HCT116 (cell line): ENCODE measurements at places on chromosomes 13 and 19.

- DNase-seq, result no peak
Observed at GRCh38 chr13:90838317-90838960, 509.0 kb upstream of the MIR17HG start.

DNA sequence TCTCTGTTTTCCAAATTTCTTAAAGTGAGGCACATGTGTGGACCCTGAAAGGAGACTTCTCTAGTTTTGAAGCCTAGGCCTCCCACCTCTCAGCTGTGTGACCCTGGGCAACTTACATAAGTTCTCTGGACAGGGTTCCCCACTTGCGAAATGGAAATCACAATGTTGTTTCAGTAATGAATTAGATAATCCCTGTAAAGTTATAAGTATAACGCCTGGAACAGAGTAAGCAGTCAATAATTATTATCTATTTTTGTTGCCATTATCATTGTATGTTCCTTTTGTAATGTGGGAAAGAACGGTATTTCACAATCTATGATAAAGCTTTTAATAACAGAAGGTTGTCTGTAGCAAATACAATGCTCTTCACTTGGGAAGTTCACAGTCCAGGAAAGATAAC is 437.3 kb upstream of the ZNF507 start:
- no peak for DNase-seq

DNA sequence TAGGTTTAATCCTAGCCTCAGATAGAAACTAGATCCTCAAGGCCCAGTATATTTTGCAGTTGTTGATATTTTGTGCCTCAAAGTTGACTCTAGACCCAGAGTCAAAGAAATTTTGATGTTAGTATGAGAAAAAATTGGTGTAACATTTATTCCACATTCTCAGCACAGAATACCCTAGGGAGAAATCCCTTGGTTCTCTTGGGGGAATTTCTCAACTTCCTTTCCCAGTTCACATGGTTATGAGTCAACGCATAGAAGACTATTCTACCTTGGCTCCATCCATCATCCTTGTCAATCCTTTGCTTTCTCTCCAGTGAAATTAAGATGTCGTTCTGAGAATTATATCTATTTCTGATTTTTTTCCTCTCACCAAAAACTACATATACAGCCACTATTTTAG is 145.3 kb downstream of the POSTN start:
- DNase-seq, result no peak

DNA sequence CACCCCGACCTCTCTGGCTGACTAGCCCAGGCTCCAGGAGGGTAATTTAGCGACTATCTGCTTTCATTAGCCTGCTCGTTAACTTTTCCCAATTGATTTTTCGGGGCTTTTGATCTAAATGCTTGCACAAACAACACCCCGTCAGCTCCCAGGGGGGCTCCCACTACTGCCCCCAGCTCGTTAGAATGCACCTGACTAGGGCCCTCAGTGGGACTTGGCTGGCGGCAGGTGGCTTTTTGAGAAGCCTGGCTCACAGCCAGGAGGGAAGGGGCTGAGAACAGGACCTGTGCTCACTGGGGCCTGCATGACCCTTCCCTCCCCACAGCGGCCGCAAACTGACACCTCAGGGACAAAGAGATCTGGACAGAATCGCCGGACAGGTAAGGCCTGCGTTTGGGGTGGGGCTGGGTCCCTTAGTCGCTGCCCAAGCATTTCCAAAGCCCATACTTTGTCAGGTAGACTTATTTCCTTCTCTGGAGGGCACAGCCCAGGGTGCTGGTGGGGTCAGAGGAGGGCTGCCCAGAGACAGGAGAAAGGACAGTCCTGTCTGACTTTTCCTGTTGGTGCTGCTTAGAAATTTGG is 7.6 kb upstream of the CD79A start:
- DNase-seq, result no peak

- DNase-seq, result no peak
Observed at GRCh38 chr19:49489601-49490167, 2.3 kb downstream of the RPL13A start.

GRCh38 chr13:59823486-59823885 is 340.2 kb downstream of the DIAPH3 start:
- no peak for DNase-seq

DNA sequence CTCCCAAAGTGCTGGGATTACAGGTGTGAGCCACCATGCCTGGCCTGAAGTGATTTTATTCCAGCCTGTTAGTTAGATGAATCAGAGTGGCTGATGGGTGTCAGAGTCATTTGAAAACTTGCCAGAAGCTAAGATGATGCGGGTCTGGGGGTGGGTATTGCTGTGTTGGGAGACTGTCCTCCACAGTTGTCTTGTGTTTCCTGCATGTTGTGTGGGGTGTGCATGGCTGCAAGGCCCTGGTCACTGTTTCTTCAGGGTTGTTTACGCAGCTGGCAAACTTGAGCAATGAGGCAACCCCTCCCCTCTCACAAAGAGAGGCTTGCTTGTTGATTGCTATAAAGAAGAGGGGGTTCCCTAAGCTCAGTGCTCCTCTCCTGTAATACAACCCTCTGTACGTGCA is 71.8 kb downstream of the TRPM4 start:
- DNase-seq, result no peak

GRCh38 chr13:113369189-113369588 is 5.3 kb upstream of the GRTP1 start:
- no peak for DNase-seq

DNA sequence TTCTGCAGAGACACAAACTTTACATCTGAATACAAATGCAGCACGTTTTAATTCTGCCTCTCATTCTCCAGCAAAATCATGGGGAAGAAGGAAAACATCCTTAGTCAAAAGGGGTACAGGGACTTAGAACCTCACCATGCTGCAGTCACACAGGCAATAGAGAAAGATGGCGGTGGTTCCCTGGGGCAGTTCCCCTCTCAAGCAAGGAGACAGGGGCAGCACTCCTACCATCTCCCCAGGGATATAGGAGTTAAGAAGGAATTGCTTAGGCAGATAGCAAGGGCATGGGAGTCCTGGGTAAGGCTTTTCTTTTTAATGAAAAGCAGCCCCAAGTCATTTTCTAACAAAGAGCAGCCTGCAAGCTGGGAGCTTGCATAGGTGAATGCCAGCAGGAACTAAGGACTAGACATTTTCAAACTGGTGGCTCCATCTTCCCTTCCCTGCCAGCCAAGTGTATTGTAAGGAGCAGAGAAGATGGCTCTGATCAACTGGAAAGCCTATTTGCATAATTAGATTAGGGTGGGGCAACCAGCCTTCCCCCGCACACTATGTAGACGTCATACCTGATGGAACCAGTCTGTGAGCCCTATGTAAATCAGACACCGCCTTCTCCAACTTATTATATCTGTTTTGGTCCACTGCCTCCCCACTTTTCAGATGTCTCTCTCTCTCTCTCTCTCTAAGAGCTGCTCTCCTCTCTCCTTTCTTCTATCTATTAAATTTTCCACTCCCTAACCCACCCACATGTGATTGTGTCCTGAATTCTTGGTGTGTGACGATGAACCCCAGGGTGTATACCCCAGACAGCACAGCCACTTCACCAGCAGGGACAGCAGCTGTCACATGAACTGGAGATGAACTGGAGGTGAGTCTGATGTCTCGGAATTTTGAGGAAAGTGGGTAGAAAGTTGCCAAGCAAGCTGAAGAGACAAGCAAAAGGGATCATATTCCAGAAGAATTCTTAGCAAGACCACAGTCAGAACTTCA is 514.5 kb downstream of the IRS2 start:
- DNase-seq, result peak; percentile 65

GRCh38 chr13:94583926-94584325 is 12.0 kb downstream of the TGDS start:
- DNase-seq, result no peak

GRCh38 chr19:42095814-42096230 is 19.9 kb downstream of the ZNF574 start:
- DNase-seq, result no peak

DNA sequence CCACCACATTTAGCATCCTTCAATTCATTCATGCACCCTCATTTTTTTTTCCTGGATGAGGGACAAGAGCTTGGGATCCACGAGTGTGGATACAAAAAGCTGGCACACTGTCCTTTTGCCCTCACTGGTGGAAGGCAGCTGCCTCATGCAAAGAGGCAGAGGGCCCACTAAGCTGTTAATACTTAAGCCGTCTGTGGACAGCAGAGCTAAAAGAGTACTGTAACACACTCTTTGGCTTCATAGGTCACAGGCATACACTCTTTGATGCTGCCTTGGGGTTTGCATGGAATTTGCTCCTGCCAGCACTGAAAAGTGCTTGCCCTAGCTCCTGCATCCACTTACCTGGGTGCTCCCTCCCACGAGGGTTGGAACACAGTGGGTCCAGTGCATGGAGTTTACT is 978.4 kb upstream of the SPRY2 start:
- no peak for DNase-seq

GRCh38 chr13:111005808-111006505 is 91.1 kb upstream of the ANKRD10 start:
- no peak for DNase-seq

DNA sequence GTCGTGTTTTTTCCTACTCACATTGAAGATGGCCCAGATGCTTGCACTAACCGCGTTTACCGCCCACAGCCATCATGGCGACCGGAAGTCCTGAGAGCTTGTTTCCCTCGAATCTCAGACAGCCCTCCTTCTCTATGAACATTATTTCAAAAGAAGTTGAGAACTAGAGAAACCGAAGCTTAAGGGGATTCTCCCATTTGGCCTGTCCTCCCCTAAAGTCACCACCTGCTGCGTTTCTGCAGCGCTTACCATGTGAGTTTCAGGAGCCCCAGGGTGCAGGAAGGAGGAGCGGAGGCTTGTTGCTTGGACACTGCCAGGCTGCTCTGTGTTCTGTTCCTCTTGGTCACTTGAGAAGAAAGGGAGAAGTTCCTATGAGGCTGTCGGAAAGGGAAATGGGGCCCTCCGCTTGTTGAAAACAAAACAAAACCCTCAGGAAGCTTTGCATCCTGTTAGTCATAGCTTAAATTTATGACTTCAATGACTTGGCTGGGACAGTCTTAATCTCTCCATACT is 6.2 kb downstream of the CARD8 start:
- DNase-seq, result no peak

GRCh38 chr13:85564598-85564997 is 234.6 kb downstream of the SLITRK6 start:
- no peak for DNase-seq

DNA sequence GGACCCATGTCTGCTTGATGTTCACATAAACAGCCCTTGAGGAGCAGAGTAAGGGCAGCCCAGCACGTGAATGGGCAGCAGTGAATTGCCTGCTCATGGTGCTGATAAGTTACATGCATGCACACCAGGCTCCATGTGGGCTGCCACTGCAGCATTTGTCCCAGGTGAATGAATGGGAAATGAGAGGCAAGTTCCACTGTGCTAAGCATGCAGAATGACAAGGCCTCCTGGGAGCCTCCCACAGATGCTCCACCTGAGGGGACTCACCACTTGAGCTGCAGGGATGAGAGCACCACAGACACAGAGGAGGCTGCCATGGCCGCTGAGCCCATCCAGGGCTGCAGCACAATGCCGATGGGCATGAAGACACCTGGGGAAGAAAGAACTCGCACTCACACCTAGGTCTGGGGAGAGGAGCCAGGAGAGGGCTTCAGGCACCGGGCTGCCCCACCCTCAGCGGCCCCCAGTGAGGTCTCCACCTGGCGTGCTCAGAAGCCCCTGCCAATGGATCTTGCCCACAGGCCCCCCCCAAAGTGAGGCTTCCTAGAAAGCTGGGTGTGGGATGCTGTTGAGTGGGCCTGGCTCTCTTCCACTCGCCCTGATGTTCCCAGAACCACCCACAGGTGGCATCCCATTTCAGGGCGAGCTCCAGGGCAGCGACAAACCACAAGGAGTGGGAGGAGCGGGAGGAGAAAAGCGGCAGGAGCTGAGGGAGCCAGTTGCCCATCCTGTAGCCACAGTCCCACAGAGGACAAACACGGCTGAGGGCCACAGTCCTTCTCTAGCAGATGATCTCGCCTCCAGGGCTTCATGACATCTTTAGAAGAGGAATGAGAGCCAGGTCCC is 73.8 kb downstream of the CCDC70 start:
- peak; percentile 19 for DNase-seq

DNA sequence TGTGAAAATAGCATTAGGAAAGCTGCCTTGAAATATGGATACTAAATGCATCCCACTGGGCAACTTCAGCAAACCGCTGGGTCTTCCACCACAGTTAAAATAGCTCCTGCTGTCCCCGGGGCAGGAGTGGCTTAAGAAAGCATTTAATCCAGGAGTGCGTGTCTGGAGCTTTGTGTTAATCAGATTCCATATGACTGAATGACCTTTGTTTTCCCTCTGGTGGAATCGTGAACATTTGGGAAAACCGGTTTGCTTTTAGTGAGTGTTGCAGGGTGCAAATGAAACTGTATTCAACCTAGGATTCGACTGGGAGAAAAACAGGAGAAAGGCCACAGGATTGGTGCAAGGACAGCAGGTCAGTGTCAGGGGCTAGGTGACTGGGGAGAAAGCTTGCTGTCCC is 237.6 kb upstream of the MAB21L1 start:
- DNase-seq, result no peak

DNA sequence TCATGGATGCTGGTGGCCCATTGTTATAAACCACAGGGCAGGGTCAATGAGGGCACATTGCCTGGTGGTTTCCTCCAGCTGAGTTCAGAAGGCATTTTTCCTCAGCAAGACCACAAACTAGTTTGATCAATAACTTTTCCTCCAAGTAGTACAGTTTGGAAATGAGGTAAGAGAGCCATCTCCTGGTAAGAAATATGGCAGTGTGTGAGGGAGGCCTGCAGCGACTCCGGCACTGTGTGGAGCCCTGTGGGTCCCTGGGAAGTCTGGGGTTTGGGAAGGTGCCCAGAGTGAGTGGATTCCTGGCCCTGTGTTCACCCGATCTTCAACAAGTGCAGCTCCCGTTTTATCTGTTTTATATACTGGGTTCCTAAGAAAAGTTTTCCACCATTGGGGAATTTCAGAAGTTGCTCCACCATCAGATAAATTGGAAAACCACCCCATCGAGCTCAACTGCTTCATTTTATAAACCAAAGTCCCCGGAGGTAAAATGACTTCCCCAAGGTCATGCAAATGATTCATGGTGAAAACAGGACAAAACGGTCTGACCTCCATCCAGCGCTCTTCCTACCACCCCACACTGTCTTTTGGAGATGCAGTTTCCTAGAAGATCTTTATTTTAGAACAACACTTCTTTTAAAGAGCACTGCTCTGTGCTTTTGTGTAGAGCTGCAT is 148.4 kb downstream of the KATNAL1 start:
- no peak for DNase-seq

DNA sequence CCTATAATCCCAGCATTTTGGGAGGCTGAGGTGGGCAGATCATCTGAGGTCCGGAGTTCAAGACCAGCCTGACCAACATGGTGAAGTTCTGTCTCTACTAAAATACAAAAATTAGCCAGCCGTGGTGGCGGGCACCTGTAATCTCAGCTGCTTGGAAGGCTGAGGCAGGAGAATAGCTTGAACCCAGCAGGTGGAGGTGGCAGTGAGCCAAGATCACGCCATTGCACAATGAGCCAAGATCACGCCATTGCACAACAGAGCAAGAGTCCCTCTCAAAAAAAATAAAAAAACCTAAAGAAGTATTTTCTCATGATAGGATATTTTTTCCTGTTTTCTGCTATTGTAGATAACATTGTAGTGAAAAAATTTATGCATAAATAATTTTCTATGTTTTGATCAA is 13.3 kb downstream of the IFT88 start:
- DNase-seq, result no peak

GRCh38 chr13:112159575-112160547 is 92.9 kb downstream of the SOX1 start:
- DNase-seq, result no peak

- no peak for DNase-seq
Observed at GRCh38 chr13:92745258-92745657, 481.3 kb upstream of the GPC6 start.

- DNase-seq, result no peak
Observed at GRCh38 chr13:44211286-44211685, 162.3 kb upstream of the SERP2 start.
